ENCODE measurements at places on chromosomes 11 and 22. TPM values are rescaled to one million over a fixed set of nuclear protein-coding genes. Genes with fewer than 3 reads are reported as not detected.

Gene LDHAL6A
- not detected for total RNA-seq

Gene FGF4
- total RNA-seq, result not detected

Gene FAM180B
- total RNA-seq, result not detected

Gene SCT
- not detected for total RNA-seq

Gene ATP6V1E1
- total RNA-seq, result 128 TPM

Gene CCDC15
- total RNA-seq, result 4.4 TPM

Gene NLRP14
- total RNA-seq, result not detected

Gene RASSF10
- not detected for total RNA-seq

Gene PTPRCAP
- not detected for total RNA-seq

Gene DCHS1
- 23.9 TPM for total RNA-seq

Gene PRR33
- total RNA-seq, result not detected

Gene PATE2
- not detected for total RNA-seq

Measured in mammary microvascular endothelial cell (primary cell).